Left ventricle myocardium superior (tissue), 1 donor: ENCODE measurements at places on chromosomes 2 and 18.

- no peak for DNase-seq
Observed at GRCh38 chr2:240145461-240145860, 5.0 kb upstream of the OTOS start.

GRCh38 chr2:174025271-174026121 lies 60.3 kb upstream of the SP3 start:
- peak; percentile 86 for DNase-seq

GRCh38 chr18:70428439-70428838 lies 139.6 kb downstream of the SOCS6 start:
- DNase-seq: no peak

DNA sequence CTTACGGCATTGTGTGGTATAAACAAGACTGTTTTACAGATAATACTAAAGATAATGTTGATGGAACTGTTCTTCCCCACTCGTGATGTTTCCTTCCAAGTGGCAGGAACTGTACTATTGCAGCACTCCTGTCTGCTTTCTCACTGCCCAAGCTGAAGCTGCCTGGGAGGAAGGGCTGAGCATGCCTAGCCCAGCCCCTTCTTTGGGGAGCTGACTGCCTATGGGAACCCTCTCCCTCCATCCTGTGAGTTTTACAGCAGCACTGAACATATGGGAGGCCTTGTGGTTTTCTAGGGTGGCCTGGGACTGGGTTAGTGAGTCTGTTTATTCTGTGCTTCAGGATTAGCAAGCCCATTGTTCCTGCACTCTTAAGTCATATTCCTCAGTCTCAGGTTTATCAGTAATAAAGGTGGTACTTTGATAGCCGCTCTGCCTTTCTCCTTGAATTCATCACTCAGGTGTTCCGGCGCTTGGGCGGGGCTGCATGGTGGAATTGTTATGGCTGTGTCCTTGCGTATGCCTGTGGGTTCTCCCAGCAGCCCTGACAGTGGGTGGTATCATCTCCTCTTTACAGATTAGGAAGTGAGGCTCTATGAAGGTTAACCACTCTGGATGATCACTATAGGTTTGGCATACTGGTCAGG lies 379.7 kb downstream of the PTPRM start:
- no peak for DNase-seq

DNA sequence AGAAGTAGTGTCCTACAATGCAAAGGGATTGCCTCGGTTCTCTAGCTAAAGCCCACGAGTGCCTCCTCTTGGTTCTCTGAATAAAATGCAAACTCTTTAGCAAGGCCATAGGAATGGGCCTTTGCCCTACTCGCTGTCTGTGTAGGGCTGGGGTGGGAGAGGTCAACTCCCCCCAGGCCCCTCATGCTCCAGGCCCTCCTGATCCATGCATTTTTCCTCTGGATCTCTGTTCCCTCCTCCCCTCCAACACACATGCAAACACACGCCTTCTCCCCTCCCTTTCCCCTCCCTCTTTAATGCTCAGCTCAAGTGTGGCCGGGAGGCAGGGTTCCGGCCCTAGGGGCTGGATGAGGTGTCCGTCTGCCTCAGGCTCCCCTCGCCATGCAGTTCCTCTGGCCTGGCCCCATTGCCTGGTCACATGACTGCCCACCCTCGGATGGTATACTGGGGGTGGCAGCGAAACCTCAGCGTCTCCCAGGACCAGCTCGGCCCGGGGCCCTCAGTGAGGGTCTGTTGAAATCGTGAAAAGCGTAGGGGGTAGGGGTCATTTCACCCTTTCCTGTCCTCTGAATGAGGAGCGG lies 14.9 kb upstream of the KLF11 start:
- DNase-seq: no peak

- peak; percentile 71 for DNase-seq
Observed at GRCh38 chr2:100252811-100253698, 69.2 kb downstream of the LONRF2 start.

GRCh38 chr2:220373878-220374277 lies 746.4 kb downstream of the SLC4A3 start:
- DNase-seq: no peak

GRCh38 chr2:109535217-109535946 lies 78.4 kb downstream of the SEPTIN10 start:
- no peak for DNase-seq

GRCh38 chr18:9838144-9838877 lies 47.5 kb upstream of the TXNDC2 start:
- DNase-seq: peak; percentile 58

DNA sequence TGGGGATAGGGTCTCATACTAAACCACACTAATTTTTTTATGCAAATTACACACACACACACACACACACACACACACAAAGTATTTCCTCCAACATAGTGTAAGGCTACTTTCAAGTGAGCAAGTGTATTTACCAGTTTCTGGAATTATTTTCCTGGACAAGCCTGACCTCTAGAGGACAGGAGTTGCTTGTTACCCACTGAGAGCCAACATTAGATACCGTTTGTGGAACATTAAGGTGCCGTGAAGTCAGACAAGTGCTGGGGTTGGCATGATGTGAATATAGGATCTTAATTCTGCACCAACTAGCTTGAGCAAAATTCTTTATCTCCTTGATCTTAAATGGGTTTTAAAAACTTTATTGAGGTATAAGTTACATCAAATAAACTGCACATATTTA lies 39.3 kb upstream of the SERPINB2 start:
- DNase-seq: no peak

DNA sequence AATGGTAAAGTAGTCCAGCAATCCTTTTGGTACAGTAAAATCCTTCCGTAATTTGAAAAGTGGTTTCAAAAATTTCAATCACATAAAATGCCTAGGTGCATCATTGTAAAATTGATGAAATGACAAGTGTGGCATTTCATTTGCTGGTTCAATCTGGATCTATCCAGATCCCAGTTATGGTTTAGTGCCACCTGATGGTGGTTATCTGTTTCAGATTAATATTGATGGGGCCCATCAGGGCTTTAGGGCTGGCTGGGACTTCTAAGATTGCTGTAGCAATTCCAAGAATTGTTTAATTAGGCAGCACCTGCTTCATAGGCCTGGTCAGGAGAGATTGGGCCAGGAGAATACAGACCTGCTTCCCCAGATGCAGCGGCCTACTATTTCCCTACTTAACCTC lies 55.5 kb upstream of the PIK3C3 start:
- no peak for DNase-seq

- no peak for DNase-seq
Observed at GRCh38 chr2:236590846-236591245, 21.2 kb downstream of the ACKR3 start.

GRCh38 chr2:102041351-102041750 lies 49.6 kb downstream of the IL1R2 start:
- DNase-seq: no peak

DNA sequence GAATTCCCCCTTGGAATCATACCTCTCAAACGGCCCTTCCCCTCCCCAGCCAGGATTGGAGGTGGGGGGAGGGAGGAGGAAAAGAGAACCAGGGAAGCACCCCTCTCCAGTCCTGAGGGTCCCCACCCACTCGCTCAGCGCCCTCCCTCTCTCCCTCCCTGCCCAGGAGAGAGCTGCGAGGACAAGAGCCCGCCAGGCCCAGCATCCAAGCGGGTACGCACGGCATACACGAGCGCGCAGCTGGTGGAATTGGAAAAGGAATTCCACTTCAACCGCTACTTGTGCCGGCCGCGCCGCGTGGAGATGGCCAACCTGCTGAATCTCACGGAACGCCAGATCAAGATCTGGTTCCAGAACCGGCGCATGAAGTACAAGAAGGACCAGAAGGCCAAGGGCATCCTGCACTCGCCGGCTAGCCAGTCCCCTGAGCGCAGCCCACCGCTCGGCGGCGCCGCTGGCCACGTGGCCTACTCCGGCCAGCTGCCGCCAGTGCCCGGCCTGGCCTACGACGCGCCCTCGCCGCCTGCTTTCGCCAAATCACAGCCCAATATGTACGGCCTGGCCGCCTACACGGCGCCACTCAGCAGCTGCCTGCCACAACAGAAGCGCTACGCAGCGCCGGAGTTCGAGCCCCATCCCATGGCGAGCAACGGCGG lies 14.4 kb downstream of the HOXD3 start:
- no peak for DNase-seq

- DNase-seq: no peak
Observed at GRCh38 chr2:86372133-86372532, 34.7 kb upstream of the REEP1 start.

- DNase-seq: peak; percentile 65
Observed at GRCh38 chr2:119756837-119757236, 2.9 kb upstream of the PTPN4 start.

- no peak for DNase-seq
Observed at GRCh38 chr2:148981324-148981723, 57.2 kb upstream of the LYPD6B start.

DNA sequence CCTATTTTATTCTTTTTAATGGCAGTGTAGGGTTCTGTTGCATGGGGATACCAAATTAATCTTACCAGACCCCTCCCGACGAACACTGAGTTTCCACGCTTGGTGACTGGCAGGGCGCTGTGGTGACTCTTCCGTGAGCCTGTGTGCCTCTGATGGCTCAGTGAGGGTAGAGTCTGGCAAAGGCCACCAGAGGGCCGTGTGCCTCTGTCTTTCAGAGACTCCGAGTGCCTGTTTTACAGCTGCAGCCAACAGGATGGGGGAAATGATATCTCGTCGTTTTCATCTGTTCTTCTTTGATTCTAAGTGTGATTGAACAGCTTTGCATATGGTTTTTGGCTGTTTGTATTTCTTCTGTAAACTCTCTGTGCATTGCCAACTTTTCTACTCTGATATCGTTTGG lies 99.8 kb downstream of the ZNF236 start:
- DNase-seq: peak; percentile 61

DNA sequence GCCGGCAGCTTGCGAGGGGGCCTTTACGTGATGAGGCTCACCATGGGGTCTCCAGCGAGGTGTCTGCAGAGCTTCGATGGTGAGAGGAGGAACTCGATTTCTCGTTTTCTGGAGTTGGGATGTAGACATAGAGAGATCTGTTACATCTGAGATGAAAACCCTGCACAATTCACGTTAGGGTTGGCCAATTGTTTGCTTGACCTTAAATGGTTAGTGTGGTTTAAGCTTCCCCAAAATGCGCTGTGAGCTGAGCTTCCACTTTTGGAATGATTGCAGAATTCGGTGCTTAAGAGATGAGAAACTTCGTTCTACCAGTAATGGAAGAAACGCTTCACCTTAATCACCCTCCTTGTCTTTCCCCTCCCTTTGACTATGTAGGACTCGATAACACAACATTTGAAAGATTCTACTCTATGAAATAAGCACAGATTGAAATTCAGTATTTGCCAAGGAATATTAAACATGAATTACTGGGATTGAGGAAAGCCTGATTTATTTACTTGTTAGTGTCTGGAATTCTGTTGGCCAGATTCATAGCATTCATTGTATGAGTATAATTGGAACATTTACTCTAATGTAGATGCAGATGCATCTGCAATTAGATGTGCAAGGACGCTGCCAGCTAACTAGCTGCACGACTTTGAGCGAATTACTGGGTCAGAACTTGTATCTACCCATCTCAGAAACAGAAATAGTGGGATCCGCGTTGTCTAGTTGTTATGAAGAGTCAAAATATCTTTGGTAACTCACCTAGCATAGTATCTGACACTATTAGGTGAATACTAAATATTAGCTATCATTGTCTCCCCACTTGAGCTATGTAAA lies 1.6 kb upstream of the KLF7 start:
- DNase-seq: no peak

- no peak for DNase-seq
Observed at GRCh38 chr2:74292751-74293150, 50.5 kb downstream of the SLC4A5 start.

- DNase-seq: no peak
Observed at GRCh38 chr2:151114874-151115273, 146.8 kb downstream of the RBM43 start.

DNA sequence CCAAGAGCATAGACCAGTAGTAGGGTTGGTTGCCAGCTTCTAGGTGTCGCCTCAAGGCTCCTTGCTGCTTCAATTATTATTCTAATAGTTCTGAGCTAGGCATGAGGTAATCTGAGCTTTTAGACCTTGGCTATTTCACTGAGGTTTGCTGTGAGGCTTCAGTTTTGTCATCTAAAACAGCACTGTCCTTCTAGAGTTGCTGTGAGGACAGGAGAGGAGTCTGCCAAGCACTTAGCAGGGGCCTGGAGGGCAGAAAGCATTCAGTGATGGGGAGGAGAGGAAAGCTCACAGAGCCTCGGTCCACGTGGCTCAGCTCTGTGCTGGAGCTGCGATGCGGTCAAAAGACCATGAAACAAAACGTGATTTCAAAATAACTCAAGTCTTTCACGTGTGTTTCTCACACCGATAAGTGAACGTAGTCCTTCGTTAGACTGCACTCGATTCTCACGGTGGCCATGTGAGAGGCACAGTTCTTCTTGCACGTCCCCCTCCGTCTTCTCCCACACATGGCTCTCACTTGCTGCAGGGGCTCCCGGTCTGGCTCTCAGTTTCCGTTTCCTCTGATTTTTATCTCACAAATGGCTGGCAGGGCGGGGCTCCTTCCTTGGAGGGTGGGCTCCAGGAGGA lies 113.7 kb downstream of the B3GNT2 start:
- no peak for DNase-seq

DNA sequence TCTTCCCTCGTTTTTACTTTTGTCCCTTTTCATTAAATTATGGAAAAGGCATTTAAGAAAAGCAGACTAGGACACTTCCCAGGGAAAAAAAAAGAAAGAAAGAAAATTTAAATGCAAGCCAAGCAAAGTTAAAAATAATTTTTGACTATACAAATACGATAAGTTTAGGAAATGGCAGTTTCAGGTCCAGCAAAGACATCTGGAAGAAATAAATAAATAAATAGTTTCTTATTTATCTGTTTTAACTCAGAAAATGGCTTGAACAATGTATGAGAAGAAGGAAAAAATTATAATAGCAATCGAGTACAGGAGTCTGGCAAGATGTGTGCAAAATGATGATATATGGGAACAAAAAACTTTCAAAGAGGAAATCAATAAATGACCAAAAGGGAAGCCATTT lies 114.6 kb upstream of the NCKAP5 start:
- DNase-seq: no peak

DNA sequence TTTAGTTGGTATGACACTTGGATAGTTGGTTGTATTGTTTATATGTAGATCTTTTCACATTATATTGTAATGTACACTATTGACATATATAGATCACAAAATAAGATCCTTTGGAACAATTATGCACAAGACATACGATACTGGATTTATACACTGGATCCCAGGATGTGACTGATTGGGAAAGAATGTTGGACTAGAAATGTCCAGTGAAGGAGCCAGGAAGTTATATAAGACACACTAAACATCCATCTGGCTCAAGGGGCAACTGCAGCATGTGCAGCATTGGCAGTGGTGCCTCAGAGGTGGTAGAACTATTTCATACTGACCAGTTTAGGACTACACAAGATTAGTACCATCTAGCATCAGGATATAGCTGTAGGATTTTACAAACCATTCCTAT lies 104.9 kb downstream of the TRABD2A start:
- DNase-seq: no peak

- DNase-seq: no peak
Observed at GRCh38 chr2:179201869-179202268, 62.8 kb downstream of the SESTD1 start.
